Common myeloid progenitor, CD34-positive (primary cell): ENCODE measurements at places on chromosomes 3 and 15.

DNA sequence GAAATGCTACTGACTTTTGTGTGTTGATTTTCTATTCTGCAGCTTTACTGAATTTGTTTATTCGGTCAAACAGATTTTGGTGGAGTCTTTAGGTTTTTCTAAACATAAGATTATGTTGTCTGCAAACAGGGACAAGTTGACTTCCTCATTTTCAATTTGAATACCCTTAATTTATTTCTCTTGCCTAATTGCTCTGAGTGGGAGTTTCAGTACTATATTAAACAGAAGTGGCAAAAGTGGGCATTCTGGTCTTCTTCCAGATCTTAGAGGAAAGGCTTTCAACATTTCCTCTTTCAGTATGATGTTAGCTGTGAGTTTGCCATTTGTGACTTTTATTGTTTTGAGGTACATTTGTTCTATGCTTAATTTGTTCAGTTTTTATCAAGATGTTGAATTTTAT, 268.5 kb downstream of the WNT5A start:
- DNase-seq: no peak

GRCh38 chr3:48084929-48085328, 68.7 kb upstream of the MAP4 start:
- DNase-seq: no peak

- DNase-seq: no peak
These were observed 9.4 kb upstream of the TM6SF1 start for GRCh38 chr15:83098079-83098478.

GRCh38 chr3:153313302-153313965, 151.4 kb downstream of the RAP2B start:
- DNase-seq: no peak

- DNase-seq: peak; percentile 63
These were observed 25.1 kb upstream of the ZKSCAN7 start for GRCh38 chr3:44529927-44530326.

- no peak for DNase-seq
These were observed 533.5 kb downstream of the NAALADL2 start for GRCh38 chr3:175392653-175393052.

- no peak for DNase-seq
These were observed 303.0 kb downstream of the ADAMTS17 start for GRCh38 chr15:100038736-100039135.

- DNase-seq: peak; percentile 59
These were observed 9.2 kb upstream of the TMEM212 start for GRCh38 chr3:171833789-171834460.

GRCh38 chr3:195071916-195072820, 198.8 kb downstream of the XXYLT1 start:
- no peak for DNase-seq

DNA sequence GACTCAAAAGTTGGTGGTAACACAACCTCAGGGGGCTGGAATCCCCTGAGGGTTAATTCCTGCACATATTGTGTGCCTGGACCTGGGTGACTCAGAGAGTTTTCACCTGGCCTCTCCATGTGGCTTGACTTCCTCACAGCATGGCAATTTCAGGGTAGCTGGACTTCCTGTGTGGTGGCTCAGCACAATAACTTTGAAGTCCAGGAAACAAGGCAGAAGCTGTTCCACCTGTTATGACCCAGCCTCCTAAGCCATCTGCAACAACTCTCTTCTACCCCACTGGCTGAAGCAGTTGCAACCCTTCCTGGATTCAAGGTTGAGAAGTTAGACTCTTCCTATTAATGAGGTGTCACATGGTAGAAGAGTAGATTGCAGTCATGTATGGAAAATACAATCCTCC, 58.4 kb downstream of the EDEM1 start:
- no peak for DNase-seq

GRCh38 chr15:65659502-65660052, 37.8 kb downstream of the SLC24A1 start:
- no peak for DNase-seq

DNA sequence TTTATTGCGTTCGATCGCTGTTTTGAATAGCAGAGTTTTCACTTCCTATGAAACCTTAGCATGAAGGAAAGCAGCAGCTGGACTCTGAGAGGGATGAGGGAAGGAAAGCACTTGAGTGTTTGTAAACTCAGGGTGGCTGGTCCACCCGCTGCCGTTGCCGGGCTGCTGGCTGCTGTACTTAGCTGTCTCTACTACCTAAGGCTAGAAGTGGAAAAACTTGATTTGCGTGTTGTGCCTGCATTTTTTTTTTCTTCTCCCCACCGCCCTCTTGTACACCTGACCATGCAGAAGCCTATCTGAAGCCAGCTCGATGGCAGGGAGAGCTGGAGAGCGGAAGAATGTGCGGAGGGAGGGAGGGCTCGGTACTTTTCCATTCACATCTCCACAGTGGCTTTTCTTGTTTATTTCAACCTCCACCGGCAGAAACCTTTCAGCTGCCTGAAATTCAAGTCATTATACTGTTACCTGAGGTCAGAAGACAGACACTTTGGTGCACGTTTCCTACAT, 4.8 kb upstream of the BCL6 start:
- DNase-seq: peak; percentile 19

DNA sequence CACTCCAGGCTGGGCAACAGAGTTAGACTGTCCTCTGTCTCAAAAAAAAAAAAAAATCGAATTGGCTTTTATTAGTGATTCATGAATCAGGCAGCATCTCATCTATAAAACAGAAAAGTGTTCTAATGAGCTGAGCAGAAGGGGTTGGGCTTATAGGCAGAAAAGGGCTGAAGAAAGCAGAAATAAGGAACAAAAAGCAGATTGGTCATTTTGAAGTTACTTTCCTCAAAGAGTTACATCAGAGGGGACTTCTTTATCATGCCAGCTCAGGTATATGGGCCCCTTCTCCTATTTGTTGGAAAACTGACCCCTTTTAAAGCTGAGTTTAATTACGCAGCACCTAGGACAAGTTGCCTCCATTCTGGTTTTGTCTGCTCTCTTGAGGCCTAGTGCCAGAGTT, 722 bp upstream of the POGLUT1 start:
- DNase-seq: peak; percentile 57

- DNase-seq: no peak
These were observed 90.3 kb downstream of the AKAP13 start for GRCh38 chr15:85470563-85471271.

DNA sequence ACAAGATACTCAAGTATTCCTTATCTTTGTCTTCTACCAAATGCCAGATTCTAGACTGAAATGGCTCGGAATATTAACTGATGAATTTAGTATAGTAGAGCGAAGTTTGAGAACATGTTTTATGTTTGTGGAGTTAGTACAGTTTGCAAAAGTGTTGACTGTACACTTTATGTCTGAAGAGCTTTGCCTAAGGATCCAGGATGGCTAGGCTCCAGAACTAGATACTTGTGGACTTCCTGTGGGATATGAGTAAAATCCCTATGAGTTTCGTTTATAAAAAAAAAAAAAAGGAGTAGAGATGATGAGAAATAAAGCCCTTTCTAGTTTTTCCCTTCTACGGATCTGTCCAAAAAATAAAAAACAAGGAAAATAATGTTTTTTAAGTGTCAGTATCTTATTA, 96.7 kb downstream of the TP63 start:
- DNase-seq: no peak

GRCh38 chr15:23447107-23447500, at the start of gene GOLGA6L2:
Gene GOLGA6L2, minus strand, starts transcription at chr15:23447243. Its CDS starts 62 bp downstream, at chr15:23447181.
- DNase-seq: peak; percentile 8

DNA sequence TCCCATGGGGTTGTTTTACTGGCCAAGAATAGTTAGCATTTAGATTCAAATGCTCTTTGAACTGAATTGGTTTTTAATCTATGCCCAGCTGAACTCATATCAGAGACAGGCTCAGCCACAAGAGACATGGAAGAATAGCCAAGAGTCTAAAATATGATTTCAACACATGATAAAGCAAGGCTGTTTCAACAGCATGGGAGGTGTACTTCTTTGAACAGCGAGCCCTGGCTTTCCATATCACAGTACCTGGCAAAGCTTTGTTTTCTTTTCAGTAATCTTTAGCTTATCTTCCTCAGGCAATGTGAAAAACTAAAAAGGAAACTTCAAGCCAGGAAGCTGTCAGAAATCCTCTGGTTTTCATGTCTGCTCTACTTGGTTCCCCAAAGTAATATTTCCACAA, 413.6 kb upstream of the ADAMTS9 start:
- DNase-seq: no peak

GRCh38 chr3:6504347-6504746, 356.6 kb upstream of the GRM7 start:
- DNase-seq: no peak

DNA sequence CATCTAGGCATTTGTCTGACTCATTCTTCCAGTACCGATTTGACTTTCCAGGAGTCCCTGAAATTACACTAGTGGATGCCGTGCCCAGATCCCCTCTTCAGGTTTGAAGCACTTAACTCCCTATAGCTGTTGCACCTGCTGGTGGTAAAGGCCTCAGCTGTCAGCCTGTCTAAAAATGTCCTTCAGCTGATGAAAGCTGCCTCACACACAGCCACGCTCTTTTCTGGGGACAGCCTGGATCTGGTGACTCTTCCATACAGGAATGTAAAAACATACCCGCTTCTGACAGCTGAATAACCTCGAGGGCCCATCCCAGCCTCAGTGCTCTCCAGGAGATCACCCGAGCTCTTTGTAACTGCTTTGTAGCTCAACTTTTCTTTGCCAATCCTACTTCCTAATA, 534.1 kb upstream of the GRM7 start:
- DNase-seq: no peak

- DNase-seq: peak; percentile 78
These were observed 557 bp downstream of the TFG start for GRCh38 chr3:100709842-100710260.

GRCh38 chr15:22786868-22787698, 639 bp downstream of the NIPA1 start:
- peak; percentile 52 for DNase-seq

- no peak for DNase-seq
These were observed 100.6 kb upstream of the PLAAT1 start for GRCh38 chr3:193140381-193140780.

DNA sequence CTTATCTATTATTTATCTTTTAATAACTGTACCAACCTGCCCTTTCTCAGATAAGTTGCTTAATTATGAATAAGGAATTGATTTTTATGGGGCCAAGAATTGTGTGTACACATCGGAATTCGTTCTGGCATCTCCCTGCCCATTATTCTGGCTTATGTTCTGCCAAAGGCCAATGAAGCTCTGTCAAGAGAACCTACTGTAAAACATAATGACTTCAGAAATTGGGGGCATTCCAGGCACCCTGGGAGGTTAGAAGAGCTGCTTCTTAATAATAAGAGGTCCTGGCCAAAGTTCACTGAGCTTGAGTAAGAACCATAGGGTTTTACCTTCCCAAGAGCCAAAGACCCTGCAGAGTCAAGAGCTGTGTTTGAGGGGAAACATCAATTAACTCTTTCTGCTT, 261.7 kb downstream of the SLC9A9 start:
- DNase-seq: no peak

DNA sequence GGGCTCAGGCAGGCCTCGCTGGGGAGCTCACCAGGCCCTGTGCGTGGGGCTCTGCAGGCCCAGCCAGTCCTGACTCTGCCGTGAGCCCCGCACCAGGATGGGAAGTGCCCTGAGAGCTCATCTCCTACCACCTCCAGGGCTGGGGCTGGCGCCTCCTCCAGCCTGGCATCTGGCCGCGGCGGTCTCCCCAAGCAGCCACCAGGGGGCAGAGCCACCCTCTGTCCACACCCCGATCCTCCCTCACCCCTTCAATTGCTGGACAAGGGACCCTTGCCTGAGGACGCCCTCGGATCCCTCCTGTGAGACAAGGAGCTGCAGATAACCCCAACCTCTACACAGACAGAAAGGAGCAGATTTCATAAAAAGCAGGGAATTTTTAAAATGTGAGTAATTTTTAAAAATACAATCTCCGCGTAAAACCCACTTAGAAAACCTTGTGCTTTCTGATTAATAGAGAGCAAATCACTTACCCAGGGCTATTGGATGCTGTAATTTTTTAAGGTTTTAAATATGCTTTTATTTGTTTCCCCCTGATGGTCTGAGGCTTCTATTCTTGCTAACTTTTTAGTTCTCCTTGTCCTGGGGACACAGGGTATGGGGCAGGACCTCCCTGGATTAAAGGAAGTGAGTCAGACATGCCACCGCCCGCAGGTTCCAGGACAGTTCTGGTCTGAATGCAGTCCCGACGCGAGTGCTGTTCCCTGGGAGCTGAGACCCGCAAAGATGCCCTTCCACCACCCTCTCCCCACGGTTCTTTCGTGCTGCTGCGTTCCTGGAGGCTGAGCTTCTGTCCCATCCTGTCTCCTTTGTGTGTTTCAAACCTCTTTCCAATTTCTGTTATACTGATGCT, 52.3 kb upstream of the CHRNA7 start:
- peak; percentile 56 for DNase-seq

- DNase-seq: no peak
These were observed 301.9 kb downstream of the RAP2B start for GRCh38 chr3:153463895-153464294.

DNA sequence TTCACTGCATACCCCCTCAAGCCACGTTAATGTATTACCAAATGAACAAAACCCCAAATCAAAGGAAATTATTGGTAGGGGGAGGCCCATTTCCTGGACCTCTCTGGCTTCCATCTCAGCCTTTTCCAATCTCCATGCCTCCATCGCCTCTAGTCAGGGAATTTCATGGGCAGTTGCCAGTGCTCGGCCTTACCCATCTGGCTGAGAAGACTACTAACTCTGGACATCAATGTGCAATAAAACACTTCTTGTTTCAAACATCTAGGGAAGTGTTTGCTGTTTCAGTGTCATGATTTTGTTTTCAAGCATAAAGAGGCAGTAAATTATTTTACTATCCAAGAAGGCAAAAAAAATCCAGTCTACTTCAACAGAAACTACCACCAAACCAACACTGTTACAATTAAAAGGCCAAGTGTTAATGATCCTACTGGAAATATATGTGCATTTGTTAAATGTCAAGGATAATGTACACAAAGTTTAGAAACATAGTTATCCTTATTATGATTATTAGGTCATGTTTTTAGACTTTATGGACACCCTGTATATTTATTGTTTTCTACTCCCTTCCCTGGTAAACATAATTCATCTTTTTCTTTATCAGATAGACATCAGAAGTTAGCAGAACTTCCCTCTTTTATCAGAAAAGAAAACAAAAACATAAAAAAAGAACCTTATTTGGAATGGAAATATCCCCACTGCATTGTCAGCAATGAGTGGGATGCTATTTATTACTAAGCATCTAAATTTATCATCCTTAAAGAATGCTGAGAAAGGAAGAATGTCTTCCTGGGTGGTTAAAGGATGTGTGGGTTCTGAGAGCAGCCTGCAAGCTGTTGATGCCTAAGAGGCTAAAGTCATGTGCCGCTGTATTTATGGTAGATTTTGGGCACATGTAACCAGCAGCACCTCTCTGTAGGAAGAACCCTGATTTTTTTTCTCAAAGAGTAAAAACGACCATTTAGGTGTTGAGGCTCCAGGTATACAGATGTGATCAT, 15.2 kb downstream of the LDHAL6B start:
- DNase-seq: no peak

DNA sequence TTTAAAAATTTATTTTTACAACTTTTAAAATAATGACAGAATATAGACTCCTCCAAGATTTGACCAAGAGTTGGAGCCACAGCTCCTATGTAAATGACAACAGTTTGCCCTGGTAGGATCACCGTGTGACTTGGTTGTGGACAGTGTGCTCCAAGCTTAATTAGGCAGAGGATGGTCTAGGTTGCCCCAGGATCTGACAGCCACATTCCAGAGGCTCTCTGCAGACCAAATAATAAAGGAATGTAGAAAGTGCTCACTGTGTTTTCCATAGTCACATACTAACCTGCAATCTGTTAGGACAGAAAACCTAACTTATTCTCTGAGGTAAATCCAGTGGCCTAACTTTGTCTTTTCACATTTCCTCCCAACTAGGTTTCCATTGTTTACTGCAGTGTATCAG, 59.0 kb downstream of the GPD1L start:
- DNase-seq: no peak
